ENCODE measurements at places on chromosomes 6 and 20. TPM values are rescaled to one million over a fixed set of nuclear protein-coding genes. Genes with fewer than 3 reads are reported as not detected.

Gene NT5DC1
- 28.3 TPM for total RNA-seq

Gene DCDC2
- not detected for total RNA-seq

Gene C20orf202
- total RNA-seq: 0.18 TPM

Gene SLC25A27
- total RNA-seq: 8.4 TPM

Gene OOEP
- not detected for total RNA-seq

Gene C20orf141
- not detected for total RNA-seq

Gene LRP11
- total RNA-seq: 29.8 TPM

Gene MMP24
- 2.9 TPM for total RNA-seq

Gene EEF1E1
- total RNA-seq: 53.2 TPM

Gene CARMIL1
- 5.0 TPM for total RNA-seq

Gene RUNX2
- total RNA-seq: 0.16 TPM

Gene NOX3
- not detected for total RNA-seq

Gene PAK5
- total RNA-seq: 1.8 TPM

Gene ZNF311
- 1.3 TPM for total RNA-seq

Gene TMEM30A
- 44.5 TPM for total RNA-seq

Gene ANKRD66
- total RNA-seq: not detected

Gene SNRNP48
- 22.5 TPM for total RNA-seq

Gene MRPL14
- total RNA-seq: 62.9 TPM

Gene SIRPB1
- total RNA-seq: 0.77 TPM

Gene BPIFA3
- not detected for total RNA-seq

Gene HMGCLL1
- total RNA-seq: 0.73 TPM

Gene MOCS1
- 18.4 TPM for total RNA-seq

Gene MACROD2
- total RNA-seq: 6.4 TPM

Gene MCCD1
- not detected for total RNA-seq

Gene TNFRSF21
- 16.4 TPM for total RNA-seq
